ENCODE measurements at places on chromosomes 1 and 21.

GRCh38 chr1:10615332-10615731 lies 140.6 kb downstream of the PEX14 start:
- DNase-seq, result no peak

- DNase-seq, result no peak
Observed at GRCh38 chr1:47644212-47644573, 206.3 kb downstream of the FOXD2 start.

GRCh38 chr1:8858112-8858668 lies 20.3 kb downstream of the ENO1 start:
- no peak for DNase-seq

DNA sequence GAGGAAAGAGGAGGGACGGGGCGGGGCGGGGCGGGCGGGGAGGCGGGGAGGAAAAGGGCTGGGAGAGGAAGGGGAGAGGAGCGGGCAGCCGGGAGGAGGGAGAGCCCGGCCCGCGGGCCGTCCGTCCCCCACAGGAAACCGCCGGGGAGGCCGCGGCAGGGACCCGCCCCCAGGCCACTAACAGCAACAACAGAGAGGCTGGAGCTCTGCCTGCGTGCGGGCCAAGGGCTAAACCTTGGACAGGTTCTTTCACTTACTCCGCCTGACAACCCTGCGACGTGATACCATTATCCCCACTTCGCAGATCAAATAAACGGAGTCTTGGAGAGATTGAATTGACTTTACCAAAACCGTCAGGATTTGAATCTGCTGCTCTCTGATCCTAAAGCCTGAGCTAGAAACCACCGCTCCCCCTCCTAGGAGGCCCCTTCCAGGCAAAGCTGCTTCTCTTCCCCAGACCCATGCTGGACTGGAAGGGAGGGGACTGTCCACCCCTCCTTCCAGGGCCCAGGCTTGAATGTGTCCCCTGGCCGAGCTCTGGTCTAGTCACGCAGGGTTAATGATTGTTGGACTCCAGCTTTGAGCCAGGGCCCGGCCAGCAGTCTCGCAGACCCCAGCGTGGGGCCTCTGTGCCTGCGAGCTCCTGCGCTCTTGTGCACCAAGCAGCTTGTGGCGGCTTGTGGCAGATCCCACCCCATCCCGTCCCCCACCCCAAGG lies at the start of gene EVA1B:
TSS of gene EVA1B (minus strand) at position 10 of the 717 bp plus-strand sequence. CDS start 608 bp downstream, outside the sequence.
- DNase-seq, result peak; percentile 94

DNA sequence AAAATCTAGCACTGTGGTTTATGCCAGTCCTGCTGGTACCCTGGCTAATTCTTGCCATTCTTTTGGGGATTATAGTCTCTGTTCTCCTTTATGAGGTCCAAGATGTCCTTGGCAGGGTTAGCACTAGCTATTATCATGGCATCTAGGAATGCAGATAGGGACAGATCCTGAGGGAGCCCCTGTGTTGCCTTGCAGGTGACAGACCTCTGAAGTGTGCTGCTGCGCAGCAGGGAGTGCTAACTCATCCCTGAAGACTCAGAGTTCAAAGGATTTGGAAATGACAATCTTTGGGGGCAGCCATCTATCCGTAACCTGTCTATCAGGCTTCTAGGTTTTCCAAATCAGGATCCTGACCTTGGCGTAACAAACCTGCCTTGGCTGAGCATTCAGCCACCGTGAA lies 16.3 kb downstream of the ZFYVE9 start:
- DNase-seq, result no peak

- no peak for DNase-seq
Observed at GRCh38 chr1:221672965-221673364, 68.9 kb downstream of the DUSP10 start.

GRCh38 chr1:168617974-168618750 lies 41.8 kb downstream of the XCL1 start:
- no peak for DNase-seq

- no peak for DNase-seq
Observed at GRCh38 chr1:154813300-154813816, 56.7 kb downstream of the KCNN3 start.

- no peak for DNase-seq
Observed at GRCh38 chr1:107545056-107545577, 404.3 kb downstream of the NTNG1 start.

DNA sequence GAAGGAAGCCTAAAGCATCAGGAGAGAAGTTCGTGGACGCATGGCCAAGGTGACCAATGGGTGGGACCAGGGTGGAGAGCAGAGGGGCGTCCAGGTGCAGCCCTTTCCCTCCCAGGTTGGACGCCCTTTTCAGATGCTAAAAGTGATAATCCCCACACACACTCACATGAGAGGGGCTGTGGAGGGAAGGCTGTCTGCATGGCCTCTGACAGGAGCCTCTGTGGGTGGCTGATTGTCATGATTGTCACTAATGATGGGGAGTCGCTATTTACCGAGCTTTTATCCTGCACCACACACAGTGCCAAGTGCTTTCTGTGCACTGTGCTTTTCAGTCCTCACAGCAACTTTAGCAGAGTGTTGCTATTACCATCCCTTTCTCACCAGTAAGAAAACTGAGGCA lies 27.1 kb upstream of the C1QA start:
- no peak for DNase-seq

DNA sequence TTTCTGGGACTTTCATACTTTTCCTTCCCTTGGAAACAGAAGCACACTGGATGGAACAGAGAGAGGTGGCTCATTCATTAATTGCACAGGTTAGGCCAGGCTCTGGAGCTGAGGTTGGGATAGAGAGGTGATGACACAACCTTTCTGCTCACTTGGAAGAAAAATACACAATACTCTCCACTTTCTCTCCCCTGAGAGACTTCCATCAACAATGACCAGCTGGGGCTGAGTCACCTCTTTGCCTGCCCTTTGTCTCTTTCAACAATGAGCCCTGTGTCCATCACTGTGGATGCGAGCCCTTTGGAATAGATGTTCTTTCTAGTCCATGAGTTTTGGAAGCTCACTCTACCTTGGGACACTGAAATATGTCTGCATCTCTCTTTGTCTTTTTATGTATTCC lies 43.1 kb downstream of the ATP2B4 start:
- no peak for DNase-seq

GRCh38 chr1:46656643-46657042 lies 11.5 kb downstream of the ATPAF1 start:
- DNase-seq, result no peak

- DNase-seq, result no peak
Observed at GRCh38 chr1:101613546-101613945, 376.7 kb downstream of the S1PR1 start.

- DNase-seq, result no peak
Observed at GRCh38 chr1:203264052-203264501, 34.6 kb upstream of the CHIT1 start.

GRCh38 chr1:163668472-163668871 lies 346.7 kb downstream of the NUF2 start:
- DNase-seq, result no peak

All from upper lobe of left lung (tissue), 6 donors.